GM13977 (cell line): ENCODE measurements at places on chromosomes 3 and 15.
A peak's percentile ranks its signal among the peaks of the same experiment; 100 is the strongest.

GRCh38 chr3:47413751-47414150 lies 32.9 kb downstream of the PTPN23 start:
- no peak for DNase-seq

- DNase-seq: peak; percentile 62
Observed at GRCh38 chr15:33021806-33022389, 172.6 kb downstream of the FMN1 start.

- DNase-seq: no peak
Observed at GRCh38 chr3:57797701-57798487, 41.8 kb downstream of the SLMAP start.

- DNase-seq: no peak
Observed at GRCh38 chr3:114274929-114275328, 18.9 kb upstream of the TIGIT start.

GRCh38 chr3:126262227-126262626 lies 81.8 kb upstream of the ALDH1L1 start:
- no peak for DNase-seq

DNA sequence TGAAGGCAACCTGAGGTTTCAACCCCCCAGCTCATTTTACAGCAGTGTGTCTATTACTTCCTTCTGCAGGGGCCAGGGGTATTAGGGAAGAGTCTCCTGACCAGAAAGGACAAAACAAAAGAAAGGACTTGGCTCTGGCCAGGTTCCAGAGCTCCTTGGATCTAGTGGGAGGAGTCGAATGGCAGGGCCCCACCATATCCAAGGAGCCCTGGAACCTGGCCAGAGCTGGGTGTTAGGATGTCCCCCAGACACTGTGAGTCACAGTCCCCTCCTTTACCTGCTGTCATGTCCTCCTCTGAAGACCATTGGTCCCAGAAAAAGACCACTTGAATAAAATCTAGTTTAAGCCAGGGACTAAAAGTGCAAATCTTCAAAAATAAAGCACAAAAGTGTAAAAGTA lies 113.2 kb downstream of the EEFSEC start:
- no peak for DNase-seq

GRCh38 chr3:42061713-42062380 lies 29.3 kb upstream of the TRAK1 start:
- no peak for DNase-seq

GRCh38 chr3:187210545-187211327 lies 13.4 kb downstream of the RTP1 start:
- DNase-seq: no peak

- no peak for DNase-seq
Observed at GRCh38 chr15:67678993-67679392, 136.5 kb downstream of the MAP2K5 start.

- peak; percentile 62 for DNase-seq
Observed at GRCh38 chr3:31918179-31919150, 62.6 kb downstream of the OSBPL10 start.

DNA sequence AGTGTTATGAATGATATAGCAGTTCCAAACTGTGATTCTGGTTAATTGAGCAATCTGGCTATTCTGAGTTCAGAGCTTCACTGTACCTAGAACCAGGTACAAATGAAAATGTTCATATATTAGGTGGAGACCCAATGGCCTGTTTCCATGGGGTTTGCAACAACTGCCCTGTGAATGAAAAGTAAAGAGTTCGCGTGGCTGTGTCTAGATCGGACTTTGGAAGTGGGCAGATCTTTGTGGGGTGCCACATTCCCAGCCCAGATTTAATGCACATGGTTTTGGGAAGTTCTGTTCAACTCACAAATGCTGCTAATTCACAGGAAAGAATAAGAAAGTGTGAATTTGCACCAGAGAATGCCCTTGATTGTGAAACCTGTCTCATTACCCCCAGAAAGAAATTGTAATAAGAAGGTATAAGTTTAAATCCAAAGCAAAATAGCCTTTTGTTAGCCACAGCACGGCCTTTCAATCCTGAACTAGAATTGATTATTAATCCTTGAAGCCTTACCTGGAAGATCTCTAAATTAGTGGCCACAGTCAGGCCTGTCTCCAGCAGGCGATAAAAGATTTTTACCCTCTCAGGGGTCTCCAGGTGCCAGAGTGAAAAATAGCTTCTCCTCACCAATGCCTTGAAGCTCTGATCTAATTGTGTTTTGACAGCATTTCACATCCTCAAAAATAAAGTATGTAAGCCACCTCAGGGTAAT lies 22.6 kb downstream of the WHAMM start:
- peak; percentile 5 for DNase-seq

- peak; percentile 16 for DNase-seq
Observed at GRCh38 chr15:96322536-96323318, 7.8 kb upstream of the NR2F2 start.

DNA sequence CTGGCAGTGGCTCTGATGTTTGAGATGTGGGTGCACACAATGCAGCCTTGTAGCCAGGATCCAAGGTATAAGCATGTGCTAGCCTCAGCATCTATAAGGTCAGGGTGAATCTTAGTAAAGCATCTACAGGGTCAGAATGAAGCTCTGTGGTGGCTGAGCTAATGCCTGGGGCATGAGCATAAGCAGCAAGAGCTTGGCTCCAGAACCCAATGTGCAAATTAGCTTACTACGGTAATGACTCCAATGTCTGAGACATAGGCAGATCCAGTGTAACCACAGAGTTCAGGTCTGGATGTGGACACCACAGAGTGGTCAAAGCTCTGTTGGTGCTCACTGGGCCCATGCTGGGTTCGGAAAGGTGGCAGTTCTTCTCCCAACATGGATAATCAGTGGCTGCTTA lies 304.5 kb upstream of the NECTIN3 start:
- DNase-seq: no peak

DNA sequence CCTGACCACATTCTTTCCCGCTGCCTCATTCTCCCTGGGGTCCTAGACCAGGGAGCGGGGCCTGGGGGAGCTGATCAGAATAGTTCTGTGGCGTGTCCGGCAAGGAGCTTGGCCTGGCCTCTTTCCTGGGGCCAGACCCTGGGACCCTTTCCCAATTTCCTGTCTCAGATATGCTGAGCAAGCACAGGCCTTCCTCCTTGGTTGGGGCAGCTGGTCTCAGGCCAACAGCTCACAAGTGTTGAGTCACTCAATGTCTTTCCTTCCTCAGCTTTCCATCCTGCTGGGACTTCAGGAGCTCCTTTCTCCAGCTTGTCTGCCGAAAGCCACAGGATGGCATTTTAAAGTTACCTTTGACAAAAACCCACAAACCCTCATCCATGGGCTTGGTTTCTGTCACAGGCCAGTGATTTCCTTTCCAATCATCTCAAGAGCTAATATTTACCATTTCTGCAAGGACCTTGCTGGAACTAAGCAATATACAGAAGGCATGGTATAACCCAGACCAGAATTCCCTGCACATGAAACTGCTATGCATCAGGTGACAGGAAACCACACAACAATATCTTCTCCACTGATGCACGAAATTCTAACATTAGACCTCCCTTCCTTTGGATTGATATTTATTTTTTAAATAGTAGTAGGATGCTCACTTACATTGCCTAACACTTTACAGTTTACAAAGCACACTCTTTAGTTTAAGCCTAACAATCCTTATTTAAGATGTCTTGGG lies 19.5 kb upstream of the TIMP4 start:
- DNase-seq: no peak

GRCh38 chr3:124115279-124115678 lies 123.4 kb upstream of the ROPN1 start:
- no peak for DNase-seq

- DNase-seq: no peak
Observed at GRCh38 chr3:196218155-196218712, 1.9 kb downstream of the SLC51A start.

GRCh38 chr15:57234156-57234555 lies 142.1 kb upstream of the CGNL1 start:
- DNase-seq: no peak

- no peak for DNase-seq
Observed at GRCh38 chr15:34984889-34985630, 3.0 kb downstream of the ZNF770 start.

DNA sequence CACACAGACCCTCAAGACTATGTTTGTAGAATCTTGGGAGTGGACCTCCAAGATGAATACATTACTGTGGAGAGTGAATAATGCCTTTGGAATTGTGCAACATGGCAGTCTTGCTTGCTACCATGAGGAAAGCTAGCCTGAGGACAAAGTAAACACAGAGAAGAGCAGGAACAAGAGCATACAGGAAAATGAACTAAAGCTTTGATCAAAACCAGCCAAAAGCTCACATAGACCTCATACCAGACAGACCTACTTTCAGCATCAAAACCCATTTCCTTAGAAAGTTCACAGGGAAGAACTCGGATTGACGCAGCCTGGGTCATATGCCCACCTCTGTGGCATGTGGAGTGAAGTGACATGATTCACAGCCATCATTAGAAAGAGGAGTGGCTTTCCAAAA lies 3.3 kb upstream of the RAB8B start:
- no peak for DNase-seq

DNA sequence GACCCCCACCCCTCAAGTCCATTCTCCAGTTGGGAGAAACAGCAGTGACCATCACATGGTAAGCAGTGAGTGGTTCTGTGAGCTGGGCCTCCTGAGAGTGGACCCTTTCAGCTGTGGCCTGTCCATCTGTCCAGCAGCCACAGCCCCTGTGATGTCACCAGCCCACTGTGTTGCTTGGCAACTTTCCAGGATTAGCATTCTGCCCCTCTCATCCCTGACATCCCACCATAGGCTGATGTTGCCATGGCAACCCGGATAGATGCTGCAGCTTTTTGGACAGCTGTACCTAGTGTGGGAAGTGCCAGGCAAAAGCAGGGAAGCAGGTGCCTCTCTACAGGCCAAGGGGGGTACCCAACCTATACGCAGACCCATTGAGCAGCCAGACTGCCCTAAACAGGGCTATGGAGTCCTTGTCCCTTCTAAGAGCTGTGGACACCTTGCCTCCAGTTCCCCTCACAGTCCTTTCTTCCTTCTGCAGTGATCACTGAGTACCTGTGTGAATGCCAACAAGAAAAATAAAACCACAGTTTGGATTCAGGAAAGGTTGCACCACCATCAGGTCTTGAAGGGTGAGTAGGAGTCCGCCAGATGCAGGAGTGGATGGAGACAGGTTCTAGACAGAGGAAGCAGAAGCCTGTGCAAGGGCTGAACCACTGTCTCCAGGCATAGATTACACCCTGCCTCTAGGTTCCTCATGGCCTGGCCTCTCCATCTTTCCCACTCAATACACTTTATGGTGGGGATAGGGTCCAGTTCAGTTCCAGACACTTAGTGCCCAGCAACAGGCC lies at the start of gene DNAH1:
Gene DNAH1, plus strand, starts transcription at position 343 of the 788 bp plus-strand sequence. CDS start 6,124 bp downstream, outside the sequence.
- no peak for DNase-seq

- no peak for DNase-seq
Observed at GRCh38 chr15:40787344-40787841, 17.6 kb downstream of the C15orf62 start.

DNA sequence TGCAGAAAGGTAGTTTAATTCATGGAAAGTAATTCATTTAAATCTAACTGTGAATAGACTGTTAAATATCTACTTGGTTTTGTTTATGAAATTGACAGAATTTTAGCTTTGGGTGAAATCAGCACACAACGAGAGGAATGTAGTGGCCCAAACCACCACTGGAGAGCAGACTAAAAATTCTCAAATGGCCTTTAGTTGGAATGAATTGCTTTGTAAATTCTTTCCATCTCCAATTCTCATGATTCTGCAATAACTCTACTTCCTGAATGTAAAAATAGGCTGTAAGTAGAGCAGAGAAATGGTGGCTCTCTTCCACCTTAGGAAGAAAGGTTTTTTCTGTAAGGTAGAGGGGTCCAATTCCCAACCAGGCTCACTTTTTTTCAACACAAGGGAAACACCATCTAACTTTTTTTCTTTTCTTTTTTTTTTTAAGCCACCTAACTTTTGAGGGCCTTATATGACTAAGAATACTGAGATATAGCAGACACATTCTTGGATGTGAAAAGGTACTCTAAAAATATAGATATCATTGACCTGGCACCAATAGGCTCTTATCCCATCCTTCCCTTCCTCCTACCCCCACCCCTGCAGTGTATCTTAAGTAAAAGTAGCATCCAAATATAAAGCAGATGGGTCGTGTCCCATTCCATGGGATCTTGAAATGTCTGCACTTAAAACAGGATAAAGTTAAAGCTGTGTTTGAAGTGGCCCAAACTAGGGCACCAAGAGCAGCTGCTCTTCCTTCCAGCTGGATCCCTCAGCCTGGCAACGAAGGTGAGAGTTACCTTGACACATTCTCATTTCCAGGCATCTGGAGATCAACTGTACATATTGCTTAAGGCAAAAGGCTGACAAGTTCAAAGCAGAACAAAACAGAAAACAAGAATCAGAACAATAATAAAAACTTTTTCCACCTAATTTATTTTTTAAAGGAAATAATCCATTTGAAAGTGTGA lies 194.1 kb downstream of the TPRG1 start:
- no peak for DNase-seq

- no peak for DNase-seq
Observed at GRCh38 chr15:58547628-58548307, 116.0 kb downstream of the LIPC start.

DNA sequence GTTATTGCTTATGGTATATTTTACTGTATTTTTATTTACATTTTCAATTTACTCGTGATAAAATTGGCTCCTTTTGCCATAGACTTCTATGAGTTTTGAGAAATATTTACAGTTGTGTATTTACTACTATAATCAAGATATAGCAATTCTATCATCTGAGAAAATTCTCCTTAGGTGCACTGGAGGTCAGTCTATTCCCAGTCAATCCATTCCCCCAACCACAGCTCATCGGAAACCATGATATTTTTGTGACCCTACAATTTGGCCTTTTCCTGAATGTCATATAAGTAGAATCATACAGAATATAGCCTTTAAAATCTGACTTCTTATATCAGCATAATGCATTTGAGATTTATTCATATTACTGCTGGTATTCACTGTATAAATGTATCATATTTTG lies 114.7 kb upstream of the LRTM1 start:
- no peak for DNase-seq

GRCh38 chr3:42983927-42984326 lies 4.8 kb downstream of the GASK1A start:
- no peak for DNase-seq

DNA sequence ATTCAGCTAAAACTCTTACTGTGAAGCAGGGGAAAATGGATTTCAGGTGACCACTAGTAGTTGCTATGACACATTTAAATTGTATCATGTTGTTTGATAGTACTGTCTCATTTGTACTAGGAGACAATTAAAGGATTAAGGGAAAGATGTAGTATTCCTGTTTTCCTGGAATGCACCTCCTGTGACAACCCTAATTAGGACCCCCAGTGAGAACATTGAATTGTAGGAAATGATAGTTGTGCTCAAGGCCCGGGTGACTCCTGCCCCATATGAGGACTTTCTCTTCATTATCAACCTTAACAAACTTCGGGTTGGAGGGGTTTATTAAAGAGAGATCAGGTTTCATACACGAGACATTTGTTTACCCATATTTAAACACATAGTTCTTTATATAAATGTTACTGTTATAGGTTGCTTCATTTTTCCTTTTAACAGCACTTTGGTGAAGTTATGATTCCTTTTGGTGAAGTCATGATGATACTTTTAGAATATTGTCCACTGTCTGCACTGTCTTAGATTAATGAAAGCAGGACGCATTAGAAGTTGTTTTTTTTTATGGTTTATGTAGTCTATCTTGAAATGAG lies 392.6 kb upstream of the NAALADL2 start:
- DNase-seq: no peak

GRCh38 chr15:33204926-33205325 lies 10.4 kb upstream of the FMN1 start:
- no peak for DNase-seq

GRCh38 chr15:61090386-61091288 lies 138.5 kb downstream of the RORA start:
- DNase-seq: no peak

GRCh38 chr15:41235929-41236328 lies 4.9 kb downstream of the CHP1 start:
- DNase-seq: no peak

- DNase-seq: no peak
Observed at GRCh38 chr3:154776549-154777225, 303.4 kb upstream of the MME start.
